ENCODE measurements at places on chromosomes 12 and 14.

DNA sequence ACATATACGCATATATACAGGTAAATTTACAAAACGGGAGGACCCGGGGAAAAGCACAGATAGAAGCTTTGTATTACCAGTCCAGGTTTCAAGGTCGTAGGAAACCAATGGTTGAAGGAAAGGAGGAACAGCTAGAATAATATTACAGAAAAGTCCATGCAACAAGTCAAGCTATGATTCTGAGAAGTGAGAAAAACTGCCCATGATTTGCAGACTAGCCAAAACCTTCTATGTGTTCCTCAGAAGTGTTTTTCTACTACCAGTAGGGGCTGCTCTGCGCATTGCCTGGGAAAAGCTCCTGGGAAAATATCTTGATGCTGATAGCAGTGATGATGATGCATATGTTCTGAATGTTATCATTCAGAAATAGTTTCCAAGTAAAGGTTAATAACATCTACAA is 2.2 kb downstream of the PDZRN4 start:
- DNase-seq, result no peak

DNA sequence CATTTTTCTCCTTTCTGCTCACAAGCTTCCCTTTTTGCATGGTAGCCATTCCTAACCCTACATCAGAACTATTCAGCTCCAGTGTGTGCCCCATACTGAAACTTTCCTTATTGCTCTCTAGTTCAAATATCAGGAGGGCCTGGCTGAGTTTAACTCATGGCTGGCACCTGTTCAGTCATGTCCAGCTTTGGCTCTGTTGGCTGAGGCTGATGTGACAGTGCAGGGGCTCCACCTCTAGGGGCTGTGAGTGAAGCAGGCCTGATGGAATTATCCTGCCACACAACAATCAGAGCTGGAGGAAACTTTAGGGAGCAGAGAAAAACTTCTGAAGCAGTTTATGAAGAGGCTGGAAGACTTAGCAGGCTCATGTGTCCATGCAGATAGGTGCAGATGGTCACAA is 8.5 kb downstream of the COQ6 start:
- no peak for DNase-seq

DNA sequence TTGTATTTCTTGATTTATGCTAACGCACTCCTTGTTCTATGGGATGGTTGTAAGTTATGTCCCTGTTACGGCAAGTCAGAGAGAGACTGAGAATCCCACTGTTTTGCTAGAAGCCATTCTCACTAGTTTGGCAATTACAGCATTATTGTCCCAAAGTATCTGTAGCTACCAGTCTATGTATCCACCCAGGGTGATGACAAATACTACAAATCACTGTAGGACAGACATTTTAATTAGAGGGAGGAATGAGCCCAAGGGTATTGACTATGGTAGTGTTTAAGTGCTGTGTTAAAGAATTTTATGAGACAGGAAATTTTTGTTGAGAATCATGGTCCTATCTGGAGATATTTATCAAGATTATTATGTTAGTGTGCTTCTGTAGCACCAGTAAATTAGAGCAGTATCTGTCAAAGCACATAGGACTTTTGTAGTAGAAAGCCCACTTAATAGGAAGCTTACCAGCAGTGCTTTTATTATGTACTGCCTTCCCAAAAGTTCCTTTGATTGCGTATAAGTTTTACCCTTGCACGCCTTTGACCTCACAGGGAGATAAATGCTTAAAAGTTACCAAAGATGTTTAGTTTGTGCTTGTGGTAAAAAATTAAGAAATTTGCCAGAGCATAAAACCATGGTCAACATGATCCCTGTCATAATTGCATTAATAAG is 10.7 kb downstream of the PRKCH start:
- DNase-seq, result no peak

DNA sequence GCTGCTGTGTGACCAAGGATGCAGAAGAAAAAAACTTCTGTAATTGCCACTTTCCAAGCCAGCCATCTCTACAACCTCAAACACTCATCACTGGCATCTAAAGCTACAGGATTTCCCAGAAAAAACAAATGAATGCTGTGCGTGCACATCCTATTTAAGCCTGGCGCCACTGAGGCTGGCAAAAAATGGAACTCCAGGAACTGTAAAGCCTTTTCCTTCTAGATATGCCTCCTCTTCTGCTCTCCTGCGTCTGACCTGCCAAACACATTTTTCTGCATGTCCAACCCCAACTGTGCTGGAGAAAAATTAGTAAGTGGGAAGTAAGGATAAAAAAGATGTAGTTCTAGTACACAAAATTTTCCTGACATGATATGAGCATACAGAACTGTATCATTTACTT is 184.9 kb downstream of the ITPR2 start:
- DNase-seq, result no peak

- DNase-seq, result no peak
Measured at GRCh38 chr14:23137813-23138535, 18.9 kb upstream of the CEBPE start.
